ENCODE measurements at places on chromosomes 4 and X. TPM values are rescaled to one million over a fixed set of nuclear protein-coding genes. Genes with fewer than 3 reads are reported as not detected.

- no peaks in the 10 kb centered on the region for H3K36me3 ChIP-seq
- H3K27me3 ChIP-seq = no peaks in the 10 kb centered on the region
- no peak overlapping the region for H3K4me3 ChIP-seq
- no peaks in the 10 kb centered on the region for H3K4me1 ChIP-seq
- no peak for DNase-seq
- no peak overlapping the region for H3K27ac ChIP-seq
Observed at GRCh38 chr4:5067908-5068307, 16.6 kb downstream of the STK32B start.

DNA sequence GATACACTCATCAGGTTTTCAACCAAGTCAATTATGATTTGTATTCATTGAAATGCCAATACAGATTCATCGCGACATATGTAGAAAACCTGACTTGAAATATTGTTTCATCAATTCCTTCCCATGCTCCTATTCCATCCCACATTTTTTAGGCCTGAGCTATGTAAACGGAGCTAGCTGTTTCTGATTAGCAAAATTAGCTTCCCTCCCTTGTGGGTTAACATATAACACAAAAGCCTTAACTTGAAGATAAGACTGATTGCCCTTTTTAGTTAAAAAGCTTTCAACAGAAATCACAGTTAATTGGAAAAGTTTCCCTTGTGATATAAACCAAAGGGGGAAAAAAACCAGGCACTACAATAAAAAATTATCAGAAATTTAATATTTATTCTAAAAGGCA lies 32.8 kb upstream of the DCLK2 start:
- H3K36me3 ChIP-seq = no peaks in the 10 kb centered on the region
- no peaks in the 10 kb centered on the region for H3K4me1 ChIP-seq
- DNase-seq = no peak
- no peak overlapping the region for H3K27ac ChIP-seq

DNA sequence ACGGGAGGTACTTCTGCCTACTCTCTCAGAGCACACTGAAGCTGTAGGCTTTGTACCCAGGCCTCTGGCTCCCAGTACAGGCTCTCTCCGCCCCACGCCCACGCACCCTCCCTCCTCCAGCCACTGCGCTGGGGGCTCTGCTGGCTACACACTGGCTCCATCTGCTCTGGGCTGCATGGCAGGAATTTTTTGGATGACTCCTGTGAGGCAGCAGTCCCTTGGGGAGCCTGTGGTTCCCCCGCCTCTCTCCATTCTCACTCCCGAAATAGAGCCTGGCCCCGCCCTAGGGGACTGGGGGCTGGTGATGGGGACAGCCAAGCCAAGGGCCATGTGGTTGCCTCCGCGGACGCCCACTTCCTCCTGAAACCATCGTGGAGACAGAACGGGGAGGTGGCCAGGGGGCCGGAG lies 58.1 kb upstream of the ADRA2C start:
- peak overlapping the region; percentile 22 for H3K4me3 ChIP-seq
- no peak overlapping the region for H3K27ac ChIP-seq
- H3K36me3 ChIP-seq = no peaks in the 10 kb centered on the region
- DNase-seq = no peak
- H3K27me3 ChIP-seq = peaks cover 38% of the 10 kb centered on the region

- H3K4me1 ChIP-seq = no peaks in the 10 kb centered on the region
- H3K27me3 ChIP-seq = no peaks in the 10 kb centered on the region
- no peak overlapping the region for H3K4me3 ChIP-seq
- H3K27ac ChIP-seq = no peak overlapping the region
Observed at GRCh38 chr4:3263053-3263875, 14.3 kb downstream of the MSANTD1 start.

- H3K4me3 ChIP-seq = no peak overlapping the region
- no peaks in the 10 kb centered on the region for H3K4me1 ChIP-seq
- peaks cover 10% of the 10 kb centered on the region for H3K27me3 ChIP-seq
- no peak overlapping the region for H3K27ac ChIP-seq
- H3K36me3 ChIP-seq = no peaks in the 10 kb centered on the region
- DNase-seq = no peak
Observed at GRCh38 chrX:70973221-70973620, 42.3 kb upstream of the SLC7A3 start.

GRCh38 chr4:2849267-2850152 lies 5.9 kb downstream of the ADD1 start:
- no peaks in the 10 kb centered on the region for H3K36me3 ChIP-seq
- no peak overlapping the region for H3K27ac ChIP-seq
- H3K4me3 ChIP-seq = no peak overlapping the region
- DNase-seq = no peak

GRCh38 chr4:153394945-153395344 lies 50.5 kb downstream of the MND1 start:
- no peak for DNase-seq
- H3K27me3 ChIP-seq = no peaks in the 10 kb centered on the region
- no peaks in the 10 kb centered on the region for H3K36me3 ChIP-seq

DNA sequence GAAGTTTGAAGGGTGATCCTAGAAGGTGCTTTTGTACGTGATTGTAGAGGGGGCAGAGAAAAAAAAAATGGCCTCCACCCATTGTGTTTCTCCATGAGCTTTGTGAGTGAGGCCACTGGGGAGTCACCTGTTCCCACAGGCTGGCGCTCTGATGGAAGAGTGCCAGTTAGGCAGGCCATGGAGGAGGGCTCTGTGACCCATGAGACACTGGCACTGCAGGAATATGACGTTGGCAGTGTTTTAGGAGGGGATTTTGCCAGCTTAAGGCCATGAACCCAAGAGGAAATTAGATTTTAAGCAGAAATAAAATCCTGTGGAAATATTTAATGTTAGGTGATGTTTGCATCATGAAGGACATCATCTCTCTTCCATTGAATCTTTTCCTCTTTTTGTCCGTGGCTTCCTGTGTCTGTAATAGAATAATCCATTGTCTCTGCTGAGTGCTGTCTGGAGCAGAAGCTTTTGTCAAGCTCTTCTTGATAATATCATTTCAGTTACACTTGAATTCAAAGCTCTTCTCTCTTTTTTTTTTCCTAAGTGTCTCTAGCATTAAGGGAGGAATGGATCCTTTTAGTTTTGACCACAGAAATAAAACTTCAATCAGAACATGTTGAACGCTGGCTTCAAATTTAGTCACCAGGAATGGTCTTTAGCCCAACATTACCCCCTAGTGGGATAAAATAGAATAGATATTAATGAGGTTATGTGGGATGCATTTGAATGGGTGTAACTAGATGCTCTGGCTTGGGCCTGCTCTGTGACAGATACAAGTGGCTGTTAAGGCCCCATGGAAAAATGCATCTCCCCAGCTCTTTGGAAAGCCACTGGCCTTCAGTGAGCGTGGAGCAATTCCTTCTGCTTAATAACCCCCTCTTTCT lies 41.0 kb upstream of the UCP1 start:
- no peak for DNase-seq
- H3K4me1 ChIP-seq = no peaks in the 10 kb centered on the region
- H3K36me3 ChIP-seq = no peaks in the 10 kb centered on the region
- H3K27me3 ChIP-seq = no peaks in the 10 kb centered on the region

DNA sequence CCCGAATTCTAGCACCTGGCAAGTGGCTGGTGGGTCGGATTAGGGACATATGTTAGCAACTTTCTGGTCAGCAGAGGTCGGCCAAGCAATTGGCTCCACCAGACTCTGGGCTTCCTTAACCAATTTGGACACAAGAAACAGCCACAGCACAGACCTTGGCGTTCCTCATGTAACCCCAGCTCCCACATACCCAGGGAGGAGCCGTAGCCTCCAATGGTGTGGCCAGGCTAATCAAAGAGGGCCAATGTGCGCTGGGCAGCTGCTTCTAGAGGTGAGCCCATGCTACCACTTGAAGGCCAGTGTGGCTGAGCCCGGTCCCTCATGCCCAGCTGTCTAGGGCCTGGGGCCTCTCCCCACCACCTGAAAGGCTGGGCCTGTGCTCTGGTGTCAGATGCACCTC lies 82.5 kb upstream of the MSX1 start:
- no peak overlapping the region for H3K27ac ChIP-seq
- DNase-seq = no peak
- no peaks in the 10 kb centered on the region for H3K4me1 ChIP-seq
- H3K4me3 ChIP-seq = no peak overlapping the region

GRCh38 chr4:68176500-68176899 lies 46.8 kb upstream of the TMPRSS11F start:
- H3K4me3 ChIP-seq = no peak overlapping the region
- H3K27me3 ChIP-seq = no peaks in the 10 kb centered on the region
- H3K4me1 ChIP-seq = no peaks in the 10 kb centered on the region
- H3K27ac ChIP-seq = no peak overlapping the region
- DNase-seq = no peak

GRCh38 chr4:15234856-15235126 lies 193.0 kb upstream of the C1QTNF7 start:
- H3K36me3 ChIP-seq = no peaks in the 10 kb centered on the region
- no peak for DNase-seq

- H3K27me3 ChIP-seq = no peaks in the 10 kb centered on the region
- no peak overlapping the region for H3K4me3 ChIP-seq
- no peaks in the 10 kb centered on the region for H3K4me1 ChIP-seq
- H3K36me3 ChIP-seq = no peaks in the 10 kb centered on the region
- H3K27ac ChIP-seq = no peak overlapping the region
Observed at GRCh38 chr4:5461477-5461876, 246.9 kb downstream of the EVC2 start.

DNA sequence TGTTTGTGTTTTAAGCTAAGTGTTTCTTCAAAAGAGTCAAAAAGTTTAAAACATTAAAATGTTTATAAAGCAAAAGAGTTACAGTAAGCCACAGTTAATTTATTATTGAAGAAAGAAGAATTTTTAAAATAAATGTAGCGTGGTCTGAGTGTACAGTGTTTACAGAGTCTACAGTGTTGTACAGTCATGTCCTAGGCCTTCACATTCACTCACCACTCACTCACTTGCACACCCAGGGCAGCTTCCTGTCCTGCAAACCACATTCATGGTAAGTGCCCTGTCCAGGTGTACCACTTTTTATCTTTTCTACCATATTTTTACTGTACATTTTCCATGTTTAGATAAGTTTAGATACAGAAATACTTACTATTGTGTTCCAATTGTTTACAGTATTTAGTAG lies 239.7 kb upstream of the AGA start:
- no peaks in the 10 kb centered on the region for H3K27me3 ChIP-seq
- DNase-seq = no peak
- H3K36me3 ChIP-seq = no peaks in the 10 kb centered on the region
- no peak overlapping the region for H3K4me3 ChIP-seq
- no peaks in the 10 kb centered on the region for H3K4me1 ChIP-seq

DNA sequence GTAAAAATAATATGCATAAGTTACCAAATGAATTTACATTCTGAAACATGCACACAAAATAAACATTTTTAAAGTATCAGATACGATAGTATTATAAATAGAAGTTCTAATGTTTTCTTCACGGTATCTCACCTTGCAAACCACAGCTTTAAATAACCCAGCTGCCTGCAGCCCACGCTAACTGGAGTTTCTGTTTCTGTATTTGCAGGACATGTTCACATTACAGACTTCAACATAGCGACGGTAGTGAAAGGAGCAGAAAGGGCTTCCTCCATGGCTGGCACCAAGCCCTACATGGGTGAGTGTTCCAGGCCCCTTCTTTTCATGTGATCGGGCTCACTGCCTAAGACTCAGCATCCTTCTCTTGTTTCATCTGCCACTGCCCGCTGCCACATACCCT lies 291.7 kb downstream of the EVC2 start:
- DNase-seq = no peak
- no peaks in the 10 kb centered on the region for H3K4me1 ChIP-seq
- no peak overlapping the region for H3K27ac ChIP-seq

- no peaks in the 10 kb centered on the region for H3K4me1 ChIP-seq
- H3K4me3 ChIP-seq = no peak overlapping the region
- no peaks in the 10 kb centered on the region for H3K27me3 ChIP-seq
- DNase-seq = no peak
Observed at GRCh38 chr4:4394644-4395043, 7.7 kb downstream of the NSG1 start.

The GAGE2A gene
- total RNA-seq = not detected

The MAOA gene
- 128 TPM for total RNA-seq

The PRPS2 gene
- total RNA-seq = 25.0 TPM

The NXF2 gene
- total RNA-seq = not detected

The GPR34 gene
- 18.0 TPM for total RNA-seq

The SERTM2 gene
- total RNA-seq = 0.15 TPM

The S100P gene
- total RNA-seq = 0.98 TPM

The MAGED4B gene
- not detected for total RNA-seq

The NRK gene
- total RNA-seq = 0.66 TPM

The IL2RG gene
- 10.8 TPM for total RNA-seq

All from breast epithelium (tissue), 4 donors.